ENCODE measurements at places on chromosomes 6 and 20.

DNA sequence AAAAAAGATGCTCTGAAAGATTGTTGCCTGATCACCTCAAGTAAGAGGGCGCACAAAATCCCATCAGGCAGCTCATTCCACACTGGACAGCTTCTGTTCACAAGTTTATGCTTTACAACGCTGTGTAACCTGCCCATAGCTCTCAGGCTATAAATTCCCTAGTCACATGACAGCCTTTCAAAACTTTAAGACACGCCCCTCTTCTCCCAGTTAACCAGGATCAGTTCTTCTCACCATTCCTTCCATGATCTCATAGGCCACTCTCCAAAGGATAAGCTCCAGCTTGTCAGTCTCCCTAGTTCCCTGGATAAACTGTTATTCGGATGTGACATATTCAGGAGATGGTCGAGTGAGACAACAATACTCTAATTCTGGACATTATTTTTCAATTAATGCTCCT is 15.0 kb downstream of the ADNP start:
- DNase-seq, result no peak

DNA sequence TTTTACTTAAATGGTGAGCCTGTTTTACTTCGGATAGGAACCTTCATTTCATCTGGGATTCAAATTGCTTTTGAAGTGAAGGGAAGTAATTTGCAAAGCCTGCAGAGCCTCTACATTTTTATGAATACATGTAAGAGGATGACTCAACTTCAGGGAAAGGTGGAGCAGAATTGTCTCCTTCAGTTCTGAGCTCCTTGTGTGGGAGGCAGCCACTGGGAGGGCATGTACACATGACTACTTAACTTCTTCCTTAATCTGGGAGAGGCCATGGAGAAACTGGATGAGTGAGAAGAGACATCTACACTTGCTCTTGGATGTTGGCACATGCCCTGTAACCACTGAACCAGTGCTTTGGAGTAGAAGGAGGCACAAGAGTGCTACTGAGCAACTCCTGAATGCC is 145.1 kb upstream of the NRSN1 start:
- DNase-seq, result no peak

DNA sequence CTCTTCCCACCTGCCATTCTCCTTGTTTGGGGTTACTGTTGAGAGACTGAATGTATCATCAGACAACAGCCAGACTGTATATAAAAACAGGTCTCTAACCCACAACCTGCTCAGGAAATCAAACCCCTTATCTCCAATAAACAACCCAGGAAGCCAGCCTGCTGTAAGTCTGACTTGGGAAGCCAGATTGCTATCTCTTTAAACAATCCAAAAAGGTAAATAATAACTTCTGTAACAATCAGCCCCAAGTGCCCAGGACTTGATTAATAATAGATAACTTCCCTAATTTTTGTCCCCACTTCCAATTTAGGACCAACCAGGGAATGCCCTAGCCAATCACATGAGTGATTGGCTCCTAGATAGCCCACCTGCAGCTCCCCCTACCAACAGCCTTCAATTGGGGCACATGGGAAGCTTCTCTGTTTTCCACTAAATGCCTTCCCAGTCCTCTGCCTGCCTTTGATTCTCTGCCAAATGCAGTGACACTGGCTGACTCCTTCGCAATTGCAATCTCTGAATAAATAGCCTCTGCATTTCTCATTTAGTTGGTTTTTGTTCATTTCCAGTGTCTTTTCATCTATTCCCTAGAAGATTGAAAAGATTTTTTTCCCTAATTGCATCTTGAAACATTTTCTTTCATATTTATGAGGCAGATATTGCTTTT is 117.1 kb upstream of the TAB2 start:
- DNase-seq, result no peak

DNA sequence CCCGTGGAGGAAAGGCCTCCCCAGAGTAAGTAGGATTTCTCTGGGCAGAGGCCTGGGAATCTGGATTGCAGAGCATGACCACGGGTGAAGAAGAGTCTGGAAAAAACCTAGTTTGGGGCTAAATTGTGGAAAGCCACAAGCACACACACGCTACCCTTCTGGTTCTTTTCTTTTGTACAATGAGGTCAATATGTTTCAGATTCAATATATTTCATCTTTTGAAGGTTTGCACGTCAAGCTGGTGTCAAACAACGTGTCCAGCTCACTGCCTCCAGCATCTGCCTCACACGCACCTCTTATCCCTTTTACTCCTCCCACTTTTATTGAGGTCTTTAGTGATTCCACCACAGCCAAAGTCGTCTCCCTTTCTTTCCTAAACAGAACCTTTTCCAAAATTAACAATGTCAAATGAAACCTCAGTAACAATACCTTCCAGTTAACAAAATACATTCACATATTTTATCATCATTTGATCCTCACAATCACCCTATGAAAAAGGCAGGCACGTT is 773 bp upstream of the EPB41L2 start:
- DNase-seq, result no peak

DNA sequence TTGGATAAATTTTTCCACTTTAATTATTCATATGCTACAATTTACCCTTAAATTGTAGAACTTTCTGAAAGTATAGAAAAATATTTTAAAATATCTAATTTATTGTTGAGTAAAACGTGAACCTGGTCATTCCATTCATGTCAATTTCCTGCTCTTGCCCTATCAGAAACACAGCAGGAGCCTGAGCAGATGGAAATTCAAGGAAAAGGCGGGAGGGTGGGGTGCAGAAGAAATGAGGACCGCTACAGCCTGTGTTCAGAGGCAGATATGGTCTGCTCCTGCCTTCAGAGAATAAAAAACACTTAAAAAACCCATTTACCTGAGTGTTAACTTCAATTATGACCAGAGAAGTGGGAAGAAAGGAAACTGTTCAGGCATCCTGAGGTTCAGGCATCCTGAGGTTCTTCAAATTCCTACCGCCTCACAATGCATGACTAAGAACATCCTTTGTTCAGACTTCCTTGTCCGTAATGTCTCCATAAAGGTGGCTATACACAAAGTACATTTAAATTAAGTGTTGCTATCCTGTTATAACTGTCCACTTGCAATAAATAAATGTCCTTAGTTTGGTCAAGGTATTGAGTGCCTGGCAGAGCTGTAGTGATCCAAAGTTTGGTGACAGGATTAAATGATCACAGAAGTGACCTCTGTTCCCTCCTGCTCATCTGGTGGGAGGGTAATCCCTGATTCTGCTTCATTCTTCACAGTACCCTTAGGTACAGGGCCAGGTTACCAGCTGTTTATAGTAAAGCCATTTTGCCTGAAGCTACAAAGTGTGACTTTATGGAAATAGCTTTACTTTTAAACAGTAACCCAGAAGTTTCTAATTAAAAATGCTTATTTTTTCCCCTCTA is 109.1 kb downstream of the MAN1A1 start:
- DNase-seq, result no peak

DNA sequence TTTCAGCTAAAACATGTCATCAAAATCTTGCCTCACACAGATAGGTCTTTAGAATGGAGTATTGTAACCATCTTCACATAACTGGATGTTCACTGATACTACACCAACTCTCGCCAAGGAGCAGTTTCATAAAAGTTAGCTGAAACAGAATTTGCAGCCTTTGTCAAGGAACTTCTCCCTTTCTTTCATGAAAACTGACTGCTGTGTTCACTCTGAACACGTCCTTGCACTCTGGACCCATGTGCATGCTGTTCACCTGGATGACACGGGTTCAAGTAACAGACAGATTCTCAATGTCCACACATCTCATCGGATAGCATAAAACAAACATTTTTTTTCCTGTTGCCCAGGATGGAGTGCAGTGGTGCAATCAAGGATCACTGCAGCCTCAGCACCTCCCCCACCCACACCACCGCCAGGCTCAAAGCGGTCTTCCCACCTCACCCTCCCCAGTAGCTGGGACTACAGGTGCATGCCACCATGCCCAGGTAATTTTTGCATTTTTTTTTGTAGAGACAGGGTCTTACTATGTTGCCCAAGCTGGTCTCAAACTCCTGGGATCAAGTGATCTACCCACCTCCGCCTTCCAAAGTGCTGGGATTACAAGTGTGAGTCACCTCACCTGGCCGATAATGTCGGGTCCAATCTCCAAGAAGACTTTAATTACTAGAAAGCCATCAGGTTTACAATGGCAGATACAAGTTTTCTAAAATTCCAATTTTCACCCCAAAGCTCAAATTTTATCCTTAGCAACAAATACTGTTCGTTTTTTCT is 9.4 kb downstream of the DIDO1 start:
- DNase-seq, result no peak

DNA sequence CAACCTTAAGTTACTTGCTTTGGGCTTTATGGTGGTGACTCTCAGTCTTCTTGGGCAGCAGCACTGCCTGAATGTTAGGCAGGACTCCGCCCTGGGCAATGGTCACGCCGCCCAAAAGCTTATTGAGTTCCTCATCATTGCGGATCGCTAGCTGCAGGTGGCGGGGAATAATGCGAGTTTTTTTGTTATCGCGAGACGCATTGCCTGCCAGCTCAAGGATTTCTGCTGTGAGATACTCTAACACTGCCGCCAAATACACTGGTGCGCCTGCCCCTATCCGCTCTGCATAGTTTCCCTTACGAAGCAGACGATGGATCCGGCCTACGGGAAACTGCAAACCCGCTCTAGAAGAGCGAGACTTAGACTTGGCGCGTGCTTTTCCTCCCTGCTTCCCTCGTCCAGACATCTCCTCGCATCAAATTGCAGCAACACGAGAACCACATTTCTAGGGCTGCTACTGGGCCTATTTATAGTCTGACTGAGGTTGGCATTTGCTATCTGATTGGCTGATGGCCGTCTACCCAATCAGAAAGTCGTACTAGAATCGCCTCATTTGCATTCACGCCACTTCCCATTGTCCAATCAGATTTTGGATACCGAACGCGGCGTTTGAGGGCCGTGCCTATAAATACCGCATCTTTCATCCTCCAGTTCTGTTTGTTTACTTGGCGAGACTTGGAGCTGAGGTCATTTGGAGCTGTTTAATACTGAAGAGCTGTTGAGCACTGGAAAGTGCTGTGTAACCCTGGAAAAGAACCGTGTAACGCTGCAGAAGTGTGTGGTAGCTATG is 28.2 kb upstream of the SLC17A4 start:
- no peak for DNase-seq
